ENCODE measurements at places on chromosomes 11 and 22.
A peak's percentile ranks its signal among the peaks of the same experiment; 100 is the strongest.

- peak; percentile 85 for DNase-seq
These were observed at the start of gene MAJIN for GRCh38 chr11:64971421-64972233. MAJIN (minus strand) TSS chr11:64972108; CDS start chr11:64959405, 12,703 bp downstream.

DNA sequence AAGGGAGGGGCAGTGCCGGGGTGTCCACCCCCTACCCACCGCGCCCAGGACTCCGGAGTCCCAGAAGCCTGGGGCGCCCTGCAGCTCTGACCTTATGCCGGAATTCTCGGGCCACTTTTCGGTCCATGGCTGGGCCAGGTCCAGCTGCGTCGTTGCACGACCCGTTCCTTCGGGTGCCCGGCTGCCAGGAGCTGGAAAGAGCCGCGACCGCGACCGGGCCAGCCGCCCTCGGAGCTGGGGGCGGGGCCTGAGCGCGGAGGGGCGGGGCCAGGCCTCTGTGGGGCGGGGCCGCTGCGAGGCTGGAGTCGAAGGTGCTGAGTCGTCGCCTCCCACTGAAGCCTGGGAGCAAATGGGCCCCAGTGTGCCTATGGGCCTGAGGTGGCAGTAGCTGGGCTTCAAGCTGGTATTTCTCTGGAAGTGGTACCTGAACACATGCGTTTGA, at the start of gene USH1C:
Gene USH1C, minus strand, starts transcription at position 236 of the 442 bp plus-strand sequence. Its CDS starts 109 bp downstream, at position 127.
- DNase-seq = no peak

- no peak for DNase-seq
These were observed 10.5 kb downstream of the FGF3 start for GRCh38 chr11:69808667-69809086.

DNA sequence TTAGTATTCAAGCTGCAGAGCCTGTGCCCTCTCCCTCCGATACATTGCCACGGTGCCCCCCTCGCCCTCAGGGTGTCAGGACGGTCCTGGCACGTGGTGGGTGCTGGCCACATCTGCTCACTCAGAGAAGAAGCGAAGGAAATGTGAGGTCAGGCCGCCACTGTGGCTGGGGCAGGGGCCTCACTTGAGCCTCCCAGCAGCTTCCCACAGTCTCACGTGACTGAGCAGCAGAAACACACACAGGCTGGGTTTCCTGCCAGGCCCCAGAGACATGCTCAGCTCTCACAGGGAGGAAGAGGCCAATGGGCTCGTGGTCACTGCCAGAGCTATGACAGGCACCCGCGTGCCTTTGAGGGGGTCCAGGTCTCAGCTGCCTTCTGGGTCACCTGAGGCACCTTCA, 37.9 kb upstream of the PRR5 start:
- no peak for DNase-seq

DNA sequence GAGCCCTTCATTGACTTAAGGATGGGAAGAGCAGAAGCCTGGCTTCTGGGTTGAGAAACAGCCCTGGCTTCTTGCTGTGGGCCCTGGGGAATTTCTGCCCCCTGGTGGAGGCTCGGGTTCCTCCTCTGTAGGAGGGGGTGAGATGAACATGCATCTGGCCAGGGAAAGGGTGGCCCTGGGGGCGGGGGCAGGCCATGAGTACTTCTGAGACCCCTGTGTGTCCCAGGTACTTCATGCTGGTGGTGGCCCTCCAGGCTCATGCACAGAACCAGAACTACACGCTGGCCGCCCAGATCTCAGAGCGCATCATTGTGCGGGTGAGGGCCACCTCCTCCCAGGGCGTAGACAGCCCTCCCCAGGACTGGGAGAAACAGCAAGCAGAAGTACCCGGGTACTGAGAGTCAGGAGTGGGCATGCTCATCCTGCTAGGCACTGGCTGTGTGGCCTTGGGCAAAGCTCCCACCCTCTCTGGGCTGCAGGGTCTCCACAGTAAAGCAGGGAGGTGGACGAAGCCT, 15.8 kb downstream of the TMEM258 start:
- peak; percentile 93 for DNase-seq

Data from GM13976 (cell line).